ENCODE measurements at places on chromosomes 6 and 20.

GRCh38 chr20:5735845-5736510 is 14.2 kb upstream of the SHLD1 start:
- no peak for DNase-seq

GRCh38 chr6:38068854-38069590 is 249.5 kb downstream of the ZFAND3 start:
- DNase-seq = no peak

DNA sequence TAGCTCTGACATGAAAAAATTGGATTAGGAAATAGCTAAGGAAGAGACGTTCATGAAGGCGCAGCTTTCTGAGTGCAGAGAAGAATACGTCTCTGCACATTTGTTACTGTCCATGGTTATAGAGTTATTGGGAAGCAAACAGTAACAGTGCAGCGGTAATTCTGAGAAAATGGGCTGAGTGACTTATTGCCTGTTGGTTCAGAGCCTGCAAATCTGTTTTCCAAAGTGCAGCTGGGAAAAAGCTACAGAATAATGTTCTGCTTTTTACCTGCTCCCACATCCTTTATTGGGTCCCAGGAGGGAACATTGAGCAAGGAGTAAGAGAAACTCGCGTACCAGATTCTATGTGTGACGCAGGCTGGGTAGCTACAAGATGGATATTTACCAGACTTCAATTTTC is 160.2 kb downstream of the BTBD3 start:
- no peak for DNase-seq

DNA sequence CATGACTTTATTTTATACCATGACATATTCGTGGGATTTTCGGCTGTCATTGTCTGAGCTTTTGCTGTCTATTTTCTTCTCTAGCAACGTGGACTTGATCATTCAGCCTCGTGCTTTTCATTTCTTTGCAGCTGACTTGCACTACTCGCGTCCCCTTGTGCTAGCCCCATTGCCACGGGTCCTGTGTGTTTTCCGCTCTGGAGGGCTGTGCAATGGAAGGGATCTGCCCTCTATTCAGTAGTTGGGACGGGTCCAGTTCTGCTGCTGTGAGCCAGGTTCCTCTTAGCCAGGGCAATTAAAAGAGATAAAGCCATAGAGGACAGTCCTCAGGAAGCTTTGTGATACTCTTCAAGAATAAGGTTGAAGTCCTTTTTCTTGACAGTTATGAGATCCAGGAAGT is 17.6 kb downstream of the NEDD9 start:
- DNase-seq = no peak

DNA sequence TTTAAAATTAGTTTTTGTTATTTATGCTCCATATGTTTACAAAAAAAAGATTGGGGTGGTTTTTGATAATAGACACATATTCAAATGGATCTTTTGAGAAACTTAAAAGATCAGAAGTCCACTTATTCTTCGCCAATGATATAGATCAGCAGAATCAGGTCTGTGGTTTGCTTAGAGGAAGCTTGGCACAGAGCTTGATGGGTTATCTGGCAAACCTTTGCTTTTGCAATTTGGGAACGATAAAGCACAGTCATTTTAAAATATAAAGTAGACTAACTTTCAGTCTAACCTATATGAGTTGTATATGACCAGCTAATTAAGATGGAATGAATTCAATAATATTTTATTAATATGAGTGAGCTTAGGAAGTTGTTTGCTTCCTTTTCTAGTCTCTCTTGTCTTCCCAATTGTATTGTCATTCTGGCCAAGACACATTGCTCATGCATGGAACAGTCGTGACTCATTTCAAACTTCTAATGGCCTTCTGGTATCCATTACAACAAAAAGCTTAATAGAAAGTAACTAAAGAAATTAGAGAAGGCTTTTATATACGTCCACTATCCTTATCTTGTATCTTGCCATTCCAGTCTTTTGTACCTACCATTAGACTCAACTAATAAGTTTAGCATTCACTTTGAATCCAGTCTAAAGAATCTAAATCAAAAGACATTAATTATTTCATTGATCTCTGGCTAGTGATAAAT is 118.7 kb downstream of the TBX18 start:
- no peak for DNase-seq

- DNase-seq = no peak
Observed at GRCh38 chr20:60892095-60892813, 359.8 kb upstream of the CDH4 start.

GRCh38 chr6:13362412-13362811 is 34.1 kb upstream of the TBC1D7 start:
- DNase-seq = no peak

GRCh38 chr6:32167761-32168262 is 3.4 kb downstream of the EGFL8 start:
- DNase-seq = no peak

DNA sequence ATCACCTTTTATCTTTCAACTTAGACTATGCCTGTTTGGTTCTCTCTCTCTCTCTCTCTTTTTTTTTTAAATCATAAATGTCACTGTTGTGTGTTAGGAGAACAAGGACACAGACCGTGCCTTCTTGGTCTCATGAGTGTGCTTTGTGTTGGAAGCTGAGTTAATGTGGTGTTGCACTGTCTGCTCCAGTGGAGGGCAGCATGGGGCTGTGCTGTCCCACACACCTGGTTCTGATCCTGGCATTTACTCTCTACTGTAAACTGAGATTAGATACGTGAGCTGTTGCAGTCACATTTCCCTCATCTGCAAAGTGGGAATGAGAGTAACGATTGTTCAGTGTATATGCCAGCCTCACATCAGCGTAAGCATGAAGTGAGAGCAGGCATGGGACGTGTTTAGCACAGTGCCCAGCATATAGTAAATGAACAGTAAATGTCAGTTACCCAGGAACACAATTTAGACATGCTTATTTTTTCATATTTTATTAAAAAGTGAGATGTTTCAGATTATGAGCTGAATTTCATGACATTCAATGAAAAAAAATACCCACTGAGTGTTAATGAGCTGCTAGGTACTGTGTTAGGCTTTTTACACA is 161.1 kb downstream of the FARS2 start:
- DNase-seq = no peak

DNA sequence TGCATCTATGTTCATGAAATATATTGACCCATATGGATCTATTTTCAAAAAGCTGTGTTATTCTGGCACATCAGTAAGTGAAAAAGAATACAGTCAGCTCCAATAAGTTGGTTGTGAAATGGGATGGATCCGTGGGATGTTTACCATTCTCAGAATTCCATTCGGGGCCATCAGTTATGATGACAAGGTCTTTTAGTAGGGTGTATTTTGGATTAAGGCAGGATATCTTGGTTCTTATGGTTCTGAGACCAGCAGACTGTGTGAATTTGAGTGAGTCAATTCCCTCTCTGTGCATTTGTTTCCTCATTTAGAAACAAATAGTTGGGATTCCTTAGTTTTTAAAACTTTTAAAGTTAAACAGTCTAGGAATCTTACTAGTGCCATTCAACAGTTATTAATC is 287.4 kb downstream of the CD109 start:
- no peak for DNase-seq

DNA sequence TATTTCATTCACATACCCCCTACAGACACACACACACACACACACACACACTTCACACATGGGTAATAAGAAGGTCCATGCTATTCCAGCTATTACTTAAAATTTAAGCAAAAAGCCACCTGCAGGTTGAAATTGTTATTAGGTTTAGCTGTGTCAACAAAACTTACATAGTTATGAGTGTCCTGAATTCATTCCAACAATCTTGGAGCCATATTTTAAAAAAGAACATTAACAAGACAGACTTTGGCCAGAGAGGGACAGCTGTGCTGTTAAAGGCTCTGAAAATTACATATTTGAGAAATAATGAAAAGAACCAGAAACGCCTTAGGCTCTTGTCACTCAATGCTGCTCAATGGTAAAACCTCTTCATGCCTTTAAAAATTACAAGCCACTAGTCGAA is 455.3 kb downstream of the EPM2A start:
- DNase-seq = no peak

DNA sequence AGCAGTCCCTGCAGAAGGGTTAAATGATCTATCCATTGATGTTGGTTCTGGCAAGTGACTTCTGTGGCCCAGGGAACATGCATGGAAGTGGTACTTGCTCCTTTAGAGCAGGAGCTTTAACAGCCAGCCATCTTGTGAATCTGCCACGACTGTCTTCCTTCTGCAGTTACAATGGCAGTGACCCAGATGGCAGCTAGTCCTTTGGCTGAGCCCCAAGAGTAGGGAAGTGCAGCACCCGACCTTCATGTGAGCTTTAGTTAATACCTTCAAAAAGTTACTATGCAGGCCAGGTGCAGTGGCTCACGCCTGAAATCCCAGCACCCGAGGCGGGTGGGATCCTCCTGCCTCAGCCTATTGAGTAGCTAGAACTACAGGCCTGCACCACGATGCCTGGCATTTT is 66.4 kb downstream of the POPDC3 start:
- DNase-seq = no peak

GRCh38 chr6:7467007-7467897 is 74.2 kb upstream of the DSP start:
- DNase-seq = no peak

GRCh38 chr20:43140726-43141125 is 49.0 kb downstream of the PTPRT start:
- DNase-seq = no peak

GRCh38 chr20:18578581-18578980 is 9.3 kb upstream of the DTD1 start:
- no peak for DNase-seq

DNA sequence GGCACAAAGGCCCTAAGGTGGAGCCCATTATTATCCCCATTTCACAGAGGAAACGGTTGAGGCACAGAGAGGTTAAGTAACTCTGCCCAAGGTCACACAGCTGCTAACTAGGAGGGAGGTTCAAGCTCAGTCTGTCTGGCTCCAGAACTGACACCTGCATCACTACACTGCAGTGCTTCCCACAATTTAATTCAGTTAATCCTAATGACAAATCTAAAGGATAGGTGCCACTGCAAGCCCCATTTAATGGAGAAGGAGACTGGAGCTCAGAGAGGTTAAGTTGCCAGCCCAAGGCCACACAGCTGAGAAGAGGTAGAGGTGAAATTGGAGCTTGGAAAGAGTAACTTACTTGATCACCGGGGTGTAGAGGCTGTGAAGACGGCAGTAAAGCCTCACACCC is 148.8 kb downstream of the PREX1 start:
- no peak for DNase-seq

- no peak for DNase-seq
Observed at GRCh38 chr6:33947916-33948594, 144.3 kb upstream of the MLN start.

DNA sequence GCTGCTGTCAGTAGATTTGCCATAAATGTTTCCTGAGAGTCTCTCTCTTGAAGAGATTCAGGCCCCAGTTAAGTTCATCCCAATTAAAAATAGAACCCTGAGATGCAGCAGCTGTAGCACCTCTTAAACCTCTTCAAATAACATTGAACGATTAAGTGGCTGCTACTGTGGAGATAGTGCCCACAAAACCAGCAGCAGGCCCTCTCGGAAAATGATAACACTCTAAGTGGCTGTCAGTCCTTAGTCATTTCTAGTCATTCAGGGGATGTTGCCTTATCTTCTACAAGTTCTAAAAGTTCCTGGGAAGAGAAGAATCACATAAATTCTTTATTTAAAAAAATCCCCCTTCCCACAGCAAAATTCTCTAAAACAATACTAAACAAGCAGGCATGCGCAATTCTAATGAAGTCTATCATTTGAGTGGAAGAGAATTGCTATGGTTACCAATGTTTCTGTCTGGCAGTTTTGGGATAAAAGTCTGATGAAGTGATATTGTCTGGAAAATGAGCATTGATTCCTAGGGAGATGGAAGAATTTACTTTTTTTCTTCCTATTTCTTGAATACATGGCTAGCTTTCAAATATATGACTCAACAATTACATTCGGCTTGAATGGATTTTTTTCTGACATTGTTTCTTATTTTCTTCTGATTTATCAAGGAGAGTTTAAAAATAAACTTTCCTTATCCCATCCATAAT is 131.9 kb downstream of the TRMT11 start:
- DNase-seq = no peak

- DNase-seq = no peak
Observed at GRCh38 chr6:98782772-98783171, 51.6 kb upstream of the POU3F2 start.

- no peak for DNase-seq
Observed at GRCh38 chr20:48949304-48950170, 28.0 kb downstream of the ARFGEF2 start.

DNA sequence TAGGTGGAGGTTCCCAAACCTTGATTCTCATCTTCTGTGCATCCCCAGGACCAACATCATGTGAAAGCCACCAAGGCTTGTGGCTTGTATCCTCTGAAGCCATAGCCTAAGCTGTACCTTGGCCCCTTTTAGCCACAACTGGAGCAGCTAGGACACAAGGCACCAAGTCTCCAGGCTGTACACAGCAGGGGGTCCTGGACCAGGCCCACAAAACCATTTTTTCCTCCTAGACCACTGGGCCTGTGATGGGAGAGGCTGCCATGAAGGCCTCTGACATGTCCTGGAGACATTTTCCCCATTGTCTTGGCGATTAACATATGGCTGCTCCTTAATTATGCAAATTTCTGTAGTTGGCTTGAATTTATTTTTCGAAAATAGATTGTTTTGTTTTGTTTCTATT is 114.8 kb upstream of the LAMA2 start:
- DNase-seq = no peak

DNA sequence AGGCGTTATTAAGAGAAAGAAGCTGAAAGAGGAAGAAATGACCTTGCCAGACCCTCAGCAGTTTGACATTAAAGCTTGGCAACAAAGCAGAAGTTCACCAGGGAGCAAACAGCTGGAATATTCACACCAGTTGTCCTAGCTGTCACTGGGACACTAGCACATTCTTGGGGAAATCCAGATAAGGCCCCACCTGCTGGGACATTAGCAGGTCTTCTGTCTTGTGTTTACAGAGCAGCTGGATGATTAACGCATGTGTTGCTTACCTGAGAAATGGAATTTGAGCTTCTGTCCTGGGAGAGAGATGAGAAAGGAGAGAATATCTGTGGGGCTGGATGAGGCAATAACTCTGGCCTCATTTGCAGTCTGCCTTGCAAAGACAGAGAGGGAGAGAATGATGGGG is 137.6 kb upstream of the RIN2 start:
- DNase-seq = no peak

DNA sequence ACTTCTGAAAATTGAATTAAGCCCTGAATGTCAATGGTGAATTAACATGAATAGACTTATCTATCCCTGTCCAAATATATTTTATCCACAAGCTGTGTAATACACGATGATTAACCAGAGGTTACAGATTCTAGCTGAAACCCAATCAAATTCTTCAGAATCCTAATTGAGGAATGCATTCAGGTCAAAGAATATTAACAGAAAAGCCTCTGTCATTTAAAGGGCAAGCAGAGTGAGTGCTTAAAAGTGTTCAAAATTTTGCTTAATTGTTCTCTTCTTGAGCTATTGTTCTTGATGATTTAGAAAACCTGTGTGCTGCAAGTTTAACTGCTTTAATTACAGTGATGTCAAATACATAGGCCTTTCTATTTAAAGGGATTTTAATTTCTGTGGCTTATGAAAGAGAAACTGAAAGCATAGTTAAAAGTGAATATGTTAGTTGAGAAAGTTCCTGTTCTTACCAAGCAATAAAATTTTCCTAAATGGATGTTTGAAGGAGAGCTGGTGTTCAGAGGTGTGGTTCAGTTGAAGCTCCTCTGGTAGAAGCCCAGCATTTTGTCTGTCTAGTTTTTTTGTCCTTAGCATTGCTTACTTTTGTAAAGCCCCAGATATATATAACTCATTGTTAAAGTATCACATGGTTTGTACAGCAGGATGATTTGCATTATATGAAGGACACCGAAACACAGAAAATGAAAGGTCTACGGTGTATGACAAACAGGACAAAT is 466.3 kb upstream of the PLCB4 start:
- no peak for DNase-seq
